CD4-positive, alpha-beta T cell treated with Interleukin-12 subunit alpha and Interleukin-12 subunit beta, for 1 hour (primary cell): ENCODE measurements at places on chromosomes 12 and 14.
A peak's percentile ranks its signal among the peaks of the same experiment; 100 is the strongest.

GRCh38 chr12:49971141-49971540, 1.6 kb upstream of the AQP6 start:
- DNase-seq = no peak

GRCh38 chr12:89593233-89593632, 67.4 kb upstream of the POC1B start:
- DNase-seq = no peak

- no peak for DNase-seq
These were observed 4.6 kb downstream of the MYF5 start for GRCh38 chr12:80721326-80721725.

- DNase-seq = no peak
These were observed 36.8 kb downstream of the ZFP36L1 start for GRCh38 chr14:68756000-68756481.

DNA sequence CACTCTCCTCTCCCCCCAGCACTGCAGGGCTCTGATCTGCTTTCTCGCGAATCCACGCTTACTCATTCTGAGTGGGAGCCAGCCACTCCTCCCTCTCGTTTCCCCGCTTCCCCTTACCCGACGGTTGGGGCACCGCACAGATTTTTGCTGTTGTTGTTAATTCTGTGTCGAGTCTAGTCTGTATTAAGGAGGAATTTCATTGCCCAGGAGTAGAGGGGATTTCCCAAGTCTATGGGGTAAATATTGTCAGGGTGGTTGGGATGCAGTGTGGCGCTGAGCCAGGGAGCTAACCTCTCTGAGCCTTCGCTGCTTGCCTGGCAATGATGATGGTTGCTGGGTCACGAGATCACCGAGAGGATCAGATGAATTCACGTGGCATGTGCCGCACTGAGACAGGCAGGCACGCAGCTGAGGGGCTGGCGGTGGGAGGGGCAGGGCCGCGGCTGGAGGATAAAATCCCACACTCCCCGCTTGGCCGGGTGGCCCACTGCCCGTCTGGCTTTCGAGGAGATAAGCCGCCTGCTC, 18.5 kb downstream of the NCOR2 start:
- DNase-seq = no peak

DNA sequence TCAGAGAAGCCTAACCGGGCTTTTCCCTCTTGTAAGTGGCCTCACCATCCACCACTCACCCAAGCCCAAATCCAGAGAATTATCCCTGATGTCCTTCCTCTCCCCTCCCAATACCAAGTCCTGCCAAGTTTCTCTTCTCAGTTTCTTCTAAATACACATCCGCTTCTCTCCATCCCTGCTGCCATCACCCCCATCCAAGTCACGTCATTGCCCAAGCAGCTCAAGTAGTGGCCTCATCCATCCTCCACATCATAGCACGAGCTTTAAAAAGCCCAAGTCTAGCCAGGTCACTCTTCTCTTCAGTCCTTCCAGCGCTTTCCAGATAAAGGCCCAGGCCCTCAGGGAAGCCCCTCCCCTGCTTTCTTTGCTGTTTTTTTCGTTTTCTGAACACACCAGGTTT, 25.4 kb downstream of the IL31 start:
- no peak for DNase-seq

- no peak for DNase-seq
These were observed 115.4 kb upstream of the BTG1 start for GRCh38 chr12:92261071-92261470.

- no peak for DNase-seq
These were observed 20.6 kb upstream of the ANHX start for GRCh38 chr12:133256321-133256720.

DNA sequence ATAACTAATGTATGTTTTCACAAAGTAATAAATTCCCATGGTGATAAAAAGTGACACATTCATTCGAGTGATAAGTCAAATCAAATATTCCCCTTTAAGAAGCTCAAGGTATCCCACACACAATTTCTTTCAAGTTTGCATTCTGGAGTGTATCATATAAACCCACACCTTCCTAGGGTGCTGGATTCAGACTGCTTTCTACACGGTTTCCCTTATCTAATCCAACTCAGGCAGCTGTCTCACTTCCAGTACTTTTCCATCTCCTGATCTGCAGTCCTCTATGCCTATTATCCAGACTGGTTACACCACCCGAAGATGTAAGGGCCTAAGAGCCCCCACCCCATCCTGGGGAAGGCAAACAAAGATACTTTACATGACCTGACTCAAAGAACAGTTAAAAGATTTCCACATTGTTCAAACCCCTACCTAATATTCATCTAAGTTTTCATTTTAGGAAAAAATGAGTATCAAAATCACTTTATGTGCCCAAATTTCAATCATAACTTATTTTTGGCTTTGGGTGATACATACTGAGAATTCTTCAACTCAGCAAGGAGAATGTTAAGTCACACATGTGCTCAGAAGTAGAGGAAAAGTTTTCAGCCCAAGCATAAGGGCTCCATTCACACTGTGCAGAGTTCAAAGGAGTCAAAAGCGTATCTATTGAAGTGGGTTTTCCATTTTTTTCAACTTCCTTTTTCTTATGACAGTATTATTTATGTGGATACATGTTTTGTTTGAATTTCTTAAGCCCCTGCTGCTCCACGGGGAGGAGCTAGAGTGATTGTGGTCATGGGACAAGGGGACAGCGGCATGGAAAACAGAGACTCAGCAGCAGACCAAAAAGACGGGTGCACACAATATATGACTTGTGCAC, 41.8 kb downstream of the CORO1C start:
- peak; percentile 36 for DNase-seq

DNA sequence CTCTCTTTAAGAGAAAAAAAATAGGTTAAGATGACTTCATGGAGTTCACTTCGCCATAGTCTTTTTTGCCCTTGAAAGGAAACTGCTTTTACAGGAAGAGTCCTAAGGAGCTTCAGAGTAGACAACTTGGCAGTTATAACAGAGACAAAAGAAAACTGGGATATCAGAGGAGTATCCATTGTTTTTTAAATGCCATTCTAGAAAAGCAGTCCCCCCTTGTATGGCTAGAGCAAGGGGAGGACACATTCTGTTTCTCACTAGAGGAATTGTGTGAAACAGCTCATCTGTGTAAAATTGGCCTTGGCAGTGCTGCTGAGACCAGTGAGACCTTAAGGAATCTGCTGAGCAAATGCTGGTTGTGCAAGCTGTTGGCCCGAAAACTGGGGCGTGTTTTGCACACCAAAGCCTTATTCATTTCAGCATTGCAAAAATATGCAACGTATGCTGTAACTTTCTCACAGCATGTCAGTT, 128.0 kb downstream of the GPR135 start:
- DNase-seq = no peak

DNA sequence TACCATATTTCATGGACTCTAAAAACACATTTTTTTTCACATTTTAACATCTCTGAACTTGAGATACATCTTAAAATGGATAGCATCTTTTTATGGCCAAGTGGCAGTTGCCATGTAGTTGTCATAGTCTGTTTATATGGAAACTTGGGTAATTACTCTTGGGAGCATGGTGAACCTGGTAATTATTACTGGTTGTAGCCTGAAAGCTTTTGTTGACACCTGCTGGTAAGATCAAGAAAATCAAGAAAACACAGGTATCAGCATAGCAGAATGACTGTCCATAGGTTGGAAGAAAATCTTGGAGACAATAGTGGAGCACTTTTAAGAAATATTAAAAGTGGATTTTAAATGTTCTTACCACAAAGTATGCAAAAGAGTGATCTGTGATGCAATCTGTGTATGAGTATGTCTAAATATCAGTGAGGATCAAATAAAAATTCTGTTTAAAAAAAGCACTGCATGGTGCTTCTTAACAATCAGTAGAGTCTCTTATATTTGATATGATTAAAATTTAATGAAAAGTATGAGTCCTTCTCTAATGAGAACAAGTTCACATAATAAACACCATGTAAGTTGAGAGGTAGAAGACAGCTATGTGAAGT, 44.2 kb downstream of the TTC8 start:
- DNase-seq = peak; percentile 17

GRCh38 chr12:26101350-26101734, 23.5 kb downstream of the BHLHE41 start:
- no peak for DNase-seq

DNA sequence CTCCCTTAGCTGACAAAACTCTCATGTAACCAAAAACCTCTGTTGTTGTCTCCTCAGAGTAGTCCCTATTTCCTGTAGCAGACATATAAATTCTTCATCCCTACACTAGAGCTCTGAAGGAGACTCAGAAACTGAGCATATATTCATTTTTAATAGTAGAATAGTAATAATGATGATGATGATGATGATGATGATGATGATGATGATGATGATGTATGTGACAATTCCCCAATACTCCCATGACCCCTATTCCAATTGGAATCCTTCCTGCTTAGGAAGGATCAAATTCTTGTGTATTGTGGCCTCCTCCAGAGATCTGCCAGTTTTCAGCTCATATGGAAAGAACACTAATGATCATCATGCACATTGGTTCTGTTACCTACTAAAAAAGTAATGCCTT, 26.7 kb downstream of the RASSF9 start:
- DNase-seq = no peak

GRCh38 chr12:2765052-2765451, 29.7 kb upstream of the FKBP4 start:
- no peak for DNase-seq

GRCh38 chr14:35687335-35687939, 121.7 kb downstream of the RALGAPA1 start:
- peak; percentile 44 for DNase-seq

- DNase-seq = no peak
These were observed 25.9 kb upstream of the CAND1 start for GRCh38 chr12:67243260-67243659.
